ENCODE measurements at places on chromosomes 5 and 9. TPM values are rescaled to one million over a fixed set of nuclear protein-coding genes. Genes with fewer than 3 reads are reported as not detected.

The CDC20B gene
- not detected for total RNA-seq

The ATP6V1G1 gene
- 121 TPM for total RNA-seq

The FOXD4L3 gene
- total RNA-seq = not detected

The SIMC1 gene
- 8.5 TPM for total RNA-seq

The CORO2A gene
- 0.84 TPM for total RNA-seq

The GPX3 gene
- total RNA-seq = 16.1 TPM

The SLC12A2 gene
- 59.2 TPM for total RNA-seq

The QRFP gene
- not detected for total RNA-seq

The TLX3 gene
- not detected for total RNA-seq

The CAMK2A gene
- not detected for total RNA-seq

The NMUR2 gene
- total RNA-seq = not detected

The PCDHA9 gene
- total RNA-seq = 0.13 TPM

The BRINP1 gene
- total RNA-seq = 0.40 TPM

The CHMP5 gene
- 77.7 TPM for total RNA-seq

The LCN1 gene
- not detected for total RNA-seq

The SEMA6A gene
- total RNA-seq = 2.0 TPM

The TMEM215 gene
- not detected for total RNA-seq

The DDX4 gene
- not detected for total RNA-seq

The GNA14 gene
- 2.7 TPM for total RNA-seq

The MYMK gene
- not detected for total RNA-seq

The SHOC1 gene
- total RNA-seq = not detected

The EGFL7 gene
- total RNA-seq = 1,153 TPM

The DIRAS2 gene
- total RNA-seq = not detected

The MEGF10 gene
- total RNA-seq = 0.15 TPM

The P4HA2 gene
- 51.8 TPM for total RNA-seq

The IFNK gene
- not detected for total RNA-seq

The REXO4 gene
- total RNA-seq = 21.1 TPM

The COL27A1 gene
- total RNA-seq = 5.5 TPM

The NR2F1-AS1 gene
- total RNA-seq = 7.9 TPM

The LCN2 gene
- total RNA-seq = not detected

The CER1 gene
- not detected for total RNA-seq

The NAIF1 gene
- 9.0 TPM for total RNA-seq

The EPB41L4A gene
- total RNA-seq = 10.6 TPM

The ANKRD18B gene
- 0.34 TPM for total RNA-seq

The ELAVL2 gene
- total RNA-seq = 1.1 TPM

The F2RL2 gene
- 0.25 TPM for total RNA-seq

The SLC4A9 gene
- not detected for total RNA-seq

The MEIKIN gene
- not detected for total RNA-seq

The SNAPC3 gene
- 21.4 TPM for total RNA-seq

The TLE1 gene
- 41.6 TPM for total RNA-seq

All from mammary microvascular endothelial cell (primary cell).